ENCODE measurements at places on chromosomes 7 and 10.
A peak's percentile ranks its signal among the peaks of the same experiment; 100 is the strongest.

DNA sequence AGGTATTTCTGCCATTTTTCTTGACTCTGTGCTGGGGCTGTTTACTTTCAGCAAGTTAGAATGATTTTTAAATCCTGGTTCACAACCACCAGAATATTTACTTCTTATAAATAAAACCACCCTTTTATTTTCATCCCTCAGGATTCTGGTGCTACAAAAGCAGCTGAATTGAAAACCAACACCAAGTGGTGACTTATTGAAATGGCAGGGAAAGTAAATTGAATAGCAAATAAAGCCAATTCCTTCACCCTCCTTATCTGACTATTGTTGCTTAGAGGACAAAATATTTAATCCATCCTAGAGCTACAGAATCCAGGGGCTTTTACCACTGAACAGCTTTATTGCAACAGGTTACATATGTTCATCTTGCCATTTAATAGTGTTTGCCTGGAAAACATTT is 828.6 kb upstream of the GHITM start:
- DNase-seq, result no peak

DNA sequence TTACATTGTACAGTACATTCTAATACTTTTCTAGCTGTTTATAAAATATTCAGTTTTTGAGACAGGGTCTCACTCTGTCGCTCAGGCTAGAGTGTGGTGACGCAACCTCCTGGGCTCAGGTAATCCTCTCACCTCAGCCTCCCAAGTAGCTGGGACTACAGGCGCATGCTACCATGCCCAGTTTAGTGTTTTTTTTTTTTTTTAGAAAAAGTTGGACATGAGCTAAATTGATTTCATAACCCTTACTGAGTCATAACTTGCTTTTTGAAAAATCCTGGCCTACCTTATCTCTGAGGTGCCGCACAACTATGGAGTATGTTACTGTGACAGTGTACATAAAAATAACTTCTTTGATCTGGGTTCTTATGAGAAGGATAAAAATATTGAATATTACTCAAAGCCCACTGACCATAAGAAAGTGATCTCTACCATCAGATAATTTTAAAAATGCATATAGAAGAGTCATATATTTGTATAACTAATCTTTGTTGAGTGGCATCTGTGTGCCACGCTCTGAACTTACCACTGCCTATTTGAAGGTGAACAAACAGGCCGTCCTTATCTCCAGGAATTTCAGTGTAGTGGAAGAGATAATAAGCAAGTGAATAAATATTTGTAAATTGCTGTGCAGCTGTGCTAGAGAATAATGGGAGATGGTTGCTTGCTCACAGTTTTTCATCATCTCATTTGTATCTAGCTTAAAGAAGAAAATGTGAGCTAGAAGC is 73.2 kb downstream of the PPP1R9A start:
- no peak for DNase-seq

DNA sequence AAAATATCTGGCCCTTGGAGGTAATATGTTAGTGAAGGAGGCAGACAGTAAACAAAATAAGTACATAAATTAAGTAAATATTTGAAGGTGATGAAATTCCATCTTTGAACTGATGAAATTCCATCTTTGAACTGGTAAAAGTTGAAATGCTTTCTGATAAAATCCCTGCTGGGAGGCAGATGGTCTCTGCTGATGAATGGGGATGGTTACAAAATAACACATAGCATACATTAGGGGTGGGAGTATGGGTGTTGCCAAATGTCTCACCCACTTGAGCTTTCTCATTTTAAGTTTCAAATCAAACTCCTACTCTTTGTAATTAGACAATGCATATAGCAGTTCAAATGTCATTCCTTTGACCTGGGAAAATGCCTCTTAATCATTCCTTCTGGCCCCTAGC is 77.5 kb upstream of the SORCS3 start:
- DNase-seq, result no peak

- DNase-seq, result no peak
These were observed 99.1 kb upstream of the SEC61G start for GRCh38 chr7:54858008-54858692.

- DNase-seq, result no peak
These were observed 6.5 kb downstream of the SGCE start for GRCh38 chr7:94649450-94649849.

- no peak for DNase-seq
These were observed 218.9 kb downstream of the KIAA1217 start for GRCh38 chr10:24427678-24428409.

GRCh38 chr10:13659887-13660550 is 73.3 kb downstream of the PRPF18 start:
- peak; percentile 55 for DNase-seq

- DNase-seq, result no peak
These were observed 102.4 kb downstream of the SLIT1 start for GRCh38 chr10:97083228-97083829.

- DNase-seq, result no peak
These were observed 74.7 kb downstream of the CACNB2 start for GRCh38 chr10:18214691-18215563.

DNA sequence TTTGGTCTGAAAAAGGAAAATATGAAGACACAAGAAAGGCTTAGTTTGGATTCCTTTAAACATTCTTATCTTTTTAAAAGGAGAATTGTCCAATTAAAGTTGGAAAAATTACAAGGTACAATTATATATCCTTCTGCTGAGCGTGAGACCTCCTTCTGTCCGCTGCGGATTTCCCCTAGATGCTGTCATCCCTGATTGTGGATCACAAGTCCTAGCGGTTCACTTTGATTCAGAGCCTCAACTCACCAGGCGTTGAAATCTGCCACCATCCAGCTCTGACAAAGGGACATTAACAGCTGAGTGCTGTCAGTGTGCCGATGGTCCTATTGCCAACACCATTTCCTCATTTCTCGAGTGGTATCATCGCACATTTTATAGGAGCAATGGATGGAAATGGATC is 73.1 kb upstream of the PTER start:
- DNase-seq, result no peak

DNA sequence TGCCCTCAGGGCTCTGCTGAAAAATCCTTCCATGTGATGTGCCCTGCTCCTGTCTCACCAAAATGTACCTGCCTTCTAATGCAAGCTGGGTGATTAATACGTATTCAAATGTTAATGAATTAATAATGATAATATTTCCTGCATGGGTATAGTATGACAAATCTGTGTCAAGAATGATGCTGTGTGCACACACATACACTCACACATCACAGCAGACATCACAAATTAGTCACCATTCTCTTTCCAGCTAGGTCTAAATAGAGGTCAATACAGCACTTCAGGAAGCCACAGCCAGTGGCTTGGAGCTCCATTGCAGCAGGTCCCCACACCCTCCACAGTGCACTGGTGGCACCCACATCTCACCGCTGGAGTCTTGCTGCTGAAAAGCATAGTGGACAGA is 681.2 kb upstream of the NRP1 start:
- DNase-seq, result no peak

DNA sequence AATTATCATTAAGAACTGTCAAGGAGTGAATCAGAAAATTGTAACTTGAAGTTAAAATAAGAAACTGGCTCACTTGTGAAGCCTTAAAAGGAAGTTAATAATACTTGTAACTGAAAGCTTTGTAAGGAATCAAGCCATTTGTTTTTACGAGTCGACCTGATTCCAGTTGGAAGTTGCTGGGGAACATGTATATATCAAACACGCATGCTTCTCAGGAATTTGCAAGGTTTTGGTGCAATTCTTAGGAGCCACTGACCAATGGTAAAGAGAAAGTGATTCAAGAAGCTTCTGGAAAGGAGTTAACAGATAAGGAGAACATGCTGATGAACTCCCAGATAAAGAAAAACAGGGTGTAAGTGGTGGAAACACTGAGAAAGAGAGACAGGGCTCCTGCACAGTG is 56.4 kb downstream of the ETV1 start:
- no peak for DNase-seq

- DNase-seq, result no peak
These were observed 3.7 kb downstream of the WDR37 start for GRCh38 chr10:1059902-1060301.

Measured in activated naive CD4-positive, alpha-beta T cell (primary cell).